ENCODE measurements at places on chromosomes 5 and 9. TPM values are rescaled to one million over a fixed set of nuclear protein-coding genes. Genes with fewer than 3 reads are reported as not detected.

SPTAN1 gene
- 148 TPM for polyA plus RNA-seq

STPG3 gene
- not detected for polyA plus RNA-seq

IFNA13 gene
- not detected for polyA plus RNA-seq

DNA sequence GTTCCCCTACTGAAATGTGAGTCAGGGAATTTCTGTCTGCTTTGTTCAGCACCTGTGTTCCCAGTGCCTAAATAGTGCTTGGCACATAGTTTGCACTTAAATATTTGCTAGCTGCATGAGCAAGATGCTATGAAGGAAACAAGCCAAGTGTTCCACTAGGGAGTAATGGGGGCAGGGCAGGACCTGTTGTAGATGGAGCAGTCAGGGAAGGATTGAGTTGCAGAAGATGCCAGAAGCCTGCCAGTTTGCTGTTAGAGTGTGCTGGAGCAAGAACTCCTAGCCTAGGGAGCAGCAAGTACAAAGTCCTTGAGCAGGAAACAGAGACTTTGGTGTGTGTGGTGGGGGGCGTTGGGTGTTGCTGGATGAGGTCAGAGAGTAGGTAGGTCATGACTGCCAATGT lies 87.5 kb downstream of the DAB2IP start:
- DNase-seq: no peak

GRCh38 chr5:38723426-38723825 lies 122.4 kb upstream of the OSMR start:
- DNase-seq: no peak

DNA sequence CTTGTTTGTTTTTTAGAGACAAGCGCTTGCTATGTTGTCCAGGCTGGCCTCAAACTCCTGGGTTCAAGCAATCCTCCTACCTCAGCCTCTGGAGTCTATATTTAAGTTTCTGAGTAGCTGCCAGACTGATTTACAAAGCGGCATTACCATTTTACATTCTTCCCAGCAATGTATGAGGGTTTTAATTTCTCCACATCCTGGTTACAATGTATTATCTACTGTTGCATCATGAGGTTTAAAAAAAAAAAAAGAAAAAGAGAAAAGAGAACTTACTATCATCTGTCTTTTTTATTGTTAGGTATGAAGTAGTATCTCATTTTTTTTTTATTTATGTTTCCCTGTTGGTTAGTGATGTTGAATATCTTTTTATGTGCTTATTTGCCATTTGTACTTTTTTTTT lies 18.9 kb upstream of the CLINT1 start:
- DNase-seq: no peak

DNA sequence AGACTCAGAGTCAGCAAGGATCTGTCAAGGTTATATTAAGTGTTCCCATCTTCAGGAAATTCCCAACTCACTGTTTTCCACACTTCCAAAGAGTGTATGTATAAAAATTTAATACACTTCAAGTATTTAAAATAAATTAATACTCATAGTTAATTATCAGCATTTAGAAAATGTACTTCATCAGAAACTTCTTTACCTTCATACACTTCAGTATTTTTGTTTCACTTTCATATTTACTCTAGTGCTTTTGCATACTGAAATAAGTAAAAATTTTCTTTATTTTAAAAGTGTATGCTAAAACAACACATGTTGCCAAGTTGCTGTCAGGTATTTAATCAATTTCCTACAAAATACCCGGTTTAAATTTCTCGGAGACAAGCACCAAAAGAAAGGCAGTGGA lies 16.5 kb downstream of the RICTOR start:
- DNase-seq: no peak

DNA sequence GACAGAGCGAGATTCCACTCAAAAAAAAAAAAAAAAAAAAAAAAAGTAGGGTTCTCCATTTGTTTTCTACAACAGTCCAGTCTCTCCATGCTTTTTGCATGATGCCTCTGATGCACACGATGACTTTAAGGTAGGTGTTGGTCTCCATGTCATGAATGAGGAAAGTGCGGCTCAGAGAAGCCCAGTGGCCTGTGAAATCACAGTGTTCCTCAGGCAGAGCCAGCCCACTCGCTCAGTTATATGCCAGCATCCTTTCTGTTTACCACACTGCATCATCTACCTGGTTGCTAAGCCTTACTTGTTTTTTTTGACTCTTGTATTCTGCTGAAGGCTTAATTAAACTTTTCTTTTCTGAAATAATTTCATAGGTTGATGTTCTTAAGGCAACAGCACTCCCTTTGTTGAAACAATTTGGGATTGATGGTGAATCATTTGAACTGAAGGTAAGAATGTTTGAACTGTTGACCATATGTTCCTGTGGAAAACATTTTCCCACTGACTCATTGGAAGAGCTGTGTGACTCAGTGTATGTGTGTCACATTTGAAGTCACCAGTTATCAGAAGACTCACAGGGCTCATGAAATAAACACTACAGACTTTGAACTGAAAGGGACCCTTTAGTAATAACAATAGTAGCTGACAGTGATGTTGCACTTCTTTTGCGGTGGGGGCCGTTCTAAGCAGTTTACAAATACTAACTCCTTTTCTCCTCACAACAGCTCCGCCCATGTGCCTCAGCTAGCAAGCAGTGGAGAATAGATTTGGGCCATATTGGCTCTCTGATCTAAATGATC lies 40.2 kb downstream of the RCL1 start:
- DNase-seq: no peak

DNA sequence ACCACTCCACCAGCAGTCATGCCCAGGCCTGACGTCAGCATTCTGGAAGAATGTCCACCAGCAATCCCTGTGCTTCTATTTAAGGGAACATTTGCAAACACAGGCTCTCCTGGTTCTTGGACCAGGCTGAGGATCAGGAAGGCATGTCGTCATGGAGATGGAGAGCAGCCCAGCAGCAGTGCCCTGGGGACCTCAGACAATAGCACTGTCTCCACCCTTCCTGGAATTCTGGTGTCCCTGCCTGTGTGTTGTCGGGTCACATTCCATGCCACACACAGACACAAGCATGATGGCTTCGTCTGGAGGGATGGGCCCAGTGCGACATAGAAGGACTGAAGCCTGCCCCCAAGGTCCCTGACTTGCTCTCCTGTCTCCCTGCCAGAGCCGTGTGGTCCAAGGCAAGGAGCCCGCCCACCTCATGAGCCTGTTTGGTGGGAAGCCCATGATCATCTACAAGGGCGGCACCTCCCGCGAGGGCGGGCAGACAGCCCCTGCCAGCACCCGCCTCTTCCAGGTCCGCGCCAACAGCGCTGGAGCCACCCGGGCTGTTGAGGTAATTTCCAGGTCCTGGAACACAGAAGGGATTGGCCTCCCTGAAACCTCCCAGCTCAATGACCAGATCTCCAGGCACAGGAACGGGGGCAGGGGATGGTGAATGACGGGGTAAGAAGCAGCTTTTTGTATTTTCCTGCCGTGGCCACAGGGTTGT lies 43.8 kb downstream of the STOM start:
- no peak for DNase-seq

DNA sequence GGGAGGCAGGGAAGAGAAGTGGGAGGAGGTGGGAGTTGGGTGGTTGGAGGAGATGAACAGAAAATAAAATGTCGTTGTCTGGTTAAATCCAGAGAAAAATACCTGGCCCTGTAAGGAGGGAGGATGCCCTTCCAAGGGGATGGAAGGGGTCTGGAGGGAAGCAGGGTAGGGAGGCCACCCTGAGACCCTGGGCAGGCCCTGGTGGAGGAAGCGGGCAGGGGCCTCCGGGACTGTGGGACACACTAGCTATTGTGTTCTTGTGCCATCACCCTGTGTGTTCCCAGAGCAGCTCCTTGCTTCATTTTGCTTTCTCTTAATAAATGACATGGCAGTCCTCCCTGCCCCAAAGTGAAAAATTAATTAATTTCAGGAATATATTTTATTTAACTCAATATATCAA lies 11.8 kb upstream of the CD180 start:
- DNase-seq: no peak
